Glutamatergic neuron (in vitro differentiated cells): ENCODE measurements at places on chromosomes 6 and 20. TPM values are rescaled to one million over a fixed set of nuclear protein-coding genes. Genes with fewer than 3 reads are reported as not detected.

PRR3 gene
- total RNA-seq: 34.7 TPM

ZSCAN23 gene
- total RNA-seq: 18.2 TPM

DNA sequence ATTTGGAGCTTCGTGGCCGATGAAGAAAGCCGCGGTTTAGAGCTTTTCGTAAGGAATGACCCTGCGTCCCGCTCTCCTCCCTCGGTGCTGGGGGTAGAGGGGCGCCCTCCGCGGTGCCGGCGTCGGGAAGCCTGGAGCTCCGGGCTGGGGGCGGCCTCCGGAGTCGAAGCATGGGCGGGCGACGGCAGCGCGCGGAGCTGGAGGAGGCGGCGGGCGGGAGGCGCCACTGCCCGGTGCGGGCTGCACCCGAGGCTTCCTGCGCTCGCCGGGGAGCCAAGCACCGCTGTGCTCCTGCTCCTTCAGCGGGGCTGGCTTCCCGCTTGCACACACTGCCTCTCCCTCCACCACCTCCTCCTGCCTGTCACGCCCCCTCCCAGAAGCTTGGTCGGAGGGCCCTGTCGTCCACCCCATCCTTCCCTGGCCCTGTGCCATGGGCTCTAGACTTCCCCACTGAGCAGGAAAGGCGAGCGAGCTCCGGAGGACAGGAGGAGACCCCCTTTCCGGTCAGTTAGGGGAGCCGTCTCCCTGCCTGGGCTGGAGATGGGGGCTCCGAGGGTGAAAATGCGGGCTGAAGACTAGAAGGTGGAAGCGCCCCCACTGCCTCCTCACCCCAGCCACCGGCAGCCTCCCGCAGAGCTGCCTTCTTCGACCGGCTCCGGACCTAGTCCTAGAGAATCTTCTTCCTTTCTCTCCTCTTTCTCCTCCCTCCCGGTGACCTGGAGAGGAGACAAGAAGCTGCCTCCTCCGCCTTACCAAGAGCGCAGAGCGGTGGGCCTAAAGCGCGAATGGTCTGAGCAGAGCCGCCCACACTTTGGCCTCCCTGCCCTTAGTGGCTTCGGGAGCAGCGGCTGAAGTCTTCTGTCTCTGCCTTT, 1.8 kb downstream of the CDH4 start:
- DNase-seq: peak; percentile 37

- peak; percentile 84 for DNase-seq
Observed at GRCh38 chr6:44219053-44219814, 2.5 kb downstream of the MYMX start.

GRCh38 chr6:37546141-37546871, 46.6 kb upstream of the CCDC167 start:
- peak; percentile 67 for DNase-seq

DNA sequence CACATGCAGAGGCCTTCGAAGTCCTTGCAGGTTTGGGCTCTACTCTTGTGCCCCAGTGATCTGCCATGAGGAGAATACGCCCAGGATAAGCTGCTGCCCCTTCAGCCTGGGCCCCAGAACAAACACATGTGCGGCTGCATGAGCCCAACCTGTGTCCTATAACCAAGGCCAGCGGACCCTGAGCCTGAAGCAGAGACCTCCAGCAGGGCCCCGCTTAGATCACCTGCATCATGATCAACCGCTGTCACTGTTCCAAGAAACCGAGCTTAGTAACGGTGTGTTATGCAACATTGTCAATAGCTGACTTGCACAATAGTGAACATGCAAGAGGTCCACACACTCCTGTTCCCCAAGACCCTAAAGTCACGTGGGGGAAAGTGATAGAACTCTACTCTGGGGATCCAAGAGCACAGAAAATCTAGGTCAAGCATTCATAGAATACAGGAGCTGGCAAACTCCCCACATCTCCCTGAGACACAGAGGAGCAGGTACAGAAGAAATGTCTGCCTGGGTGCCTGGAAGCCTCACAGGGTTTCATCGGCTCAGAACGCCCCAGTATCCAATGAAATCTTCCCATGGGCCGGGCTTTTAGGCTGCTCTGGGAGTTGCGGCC, 136.2 kb downstream of the BMP7 start:
- no peak for DNase-seq

- DNase-seq: no peak
Observed at GRCh38 chr6:44258921-44259320, 1.6 kb upstream of the SLC35B2 start.

DNA sequence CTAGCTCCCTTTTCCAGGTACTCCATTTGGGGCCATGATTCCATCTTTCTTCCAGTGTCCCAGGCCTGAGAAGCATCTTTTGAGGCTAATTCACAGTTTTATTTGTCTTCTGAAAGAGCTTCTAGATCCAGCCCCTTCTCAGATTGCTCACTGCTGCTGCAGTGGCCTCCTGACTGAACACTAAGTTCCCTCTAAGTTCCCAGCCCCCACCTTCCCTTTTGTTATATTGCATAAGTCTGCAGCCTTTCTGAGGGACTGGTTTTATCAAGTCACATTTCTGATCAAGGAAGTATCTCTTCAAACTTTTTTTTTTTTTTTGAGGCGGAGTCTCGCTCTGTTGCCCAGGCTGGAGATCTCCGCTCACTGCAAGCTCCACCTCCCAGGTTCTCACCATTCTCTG, 10.7 kb downstream of the MAPRE1 start:
- DNase-seq: no peak

DNA sequence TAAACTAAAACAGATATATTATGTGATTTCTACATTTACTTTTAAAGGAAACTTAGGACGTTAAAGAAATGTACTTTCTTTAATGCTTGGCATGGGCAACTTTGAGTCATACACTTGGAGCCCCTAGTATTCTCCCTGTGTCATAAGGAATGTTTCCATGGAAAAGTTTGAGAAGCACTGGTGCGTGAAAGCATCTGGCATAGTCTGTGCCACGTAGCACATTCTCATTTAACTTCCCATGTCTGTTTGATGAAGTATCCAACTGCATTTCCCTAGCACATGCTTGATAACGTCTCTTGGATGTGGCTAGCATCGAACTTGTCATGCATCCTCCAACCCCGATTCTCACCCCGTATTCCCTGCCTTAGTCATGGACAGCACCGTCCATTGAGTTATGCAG, 172.0 kb downstream of the TBC1D7 start:
- DNase-seq: no peak

DNA sequence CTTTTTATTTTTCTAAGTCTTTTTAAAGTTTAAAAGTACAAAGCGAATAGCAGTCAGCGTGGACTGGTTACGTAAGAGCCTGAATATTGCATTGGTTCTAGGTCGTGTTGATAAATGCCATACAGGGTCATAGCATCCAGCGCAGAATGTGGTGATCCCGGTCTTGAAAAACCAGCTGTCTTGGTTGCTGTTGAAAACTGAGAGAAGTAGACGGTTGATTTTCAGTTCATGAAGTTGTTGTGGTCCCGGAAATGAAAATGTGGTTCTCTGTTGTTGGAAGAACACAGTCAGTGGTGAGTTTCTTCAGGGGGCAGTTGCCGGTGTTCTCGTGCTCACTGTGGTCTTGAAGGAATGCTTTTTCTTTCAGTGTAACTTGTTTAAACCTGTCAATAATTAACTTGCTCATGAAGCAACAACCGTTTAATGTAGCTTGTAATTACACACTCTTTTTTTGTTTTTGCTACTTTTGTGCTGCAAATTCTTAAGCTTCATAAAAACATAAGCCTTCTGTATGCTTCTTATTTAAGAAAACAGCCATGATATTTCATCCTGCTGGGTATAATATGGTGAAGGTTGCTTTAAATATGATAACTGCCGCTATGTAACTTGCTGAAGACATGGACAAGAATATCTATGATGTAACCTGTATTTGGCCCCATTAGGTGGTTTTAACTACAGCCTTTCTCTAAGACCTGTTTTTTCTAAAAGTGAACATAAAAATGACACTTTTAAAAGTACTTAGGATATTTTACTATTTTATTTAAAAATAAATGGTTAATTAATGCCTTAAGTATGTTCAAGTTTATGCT, 64.8 kb upstream of the KIF25 start:
- no peak for DNase-seq

GRCh38 chr6:30724906-30725667, 4.9 kb downstream of the TUBB start:
- no peak for DNase-seq

- no peak for DNase-seq
Observed at GRCh38 chr6:12034349-12034748, 22.2 kb downstream of the HIVEP1 start.

DNA sequence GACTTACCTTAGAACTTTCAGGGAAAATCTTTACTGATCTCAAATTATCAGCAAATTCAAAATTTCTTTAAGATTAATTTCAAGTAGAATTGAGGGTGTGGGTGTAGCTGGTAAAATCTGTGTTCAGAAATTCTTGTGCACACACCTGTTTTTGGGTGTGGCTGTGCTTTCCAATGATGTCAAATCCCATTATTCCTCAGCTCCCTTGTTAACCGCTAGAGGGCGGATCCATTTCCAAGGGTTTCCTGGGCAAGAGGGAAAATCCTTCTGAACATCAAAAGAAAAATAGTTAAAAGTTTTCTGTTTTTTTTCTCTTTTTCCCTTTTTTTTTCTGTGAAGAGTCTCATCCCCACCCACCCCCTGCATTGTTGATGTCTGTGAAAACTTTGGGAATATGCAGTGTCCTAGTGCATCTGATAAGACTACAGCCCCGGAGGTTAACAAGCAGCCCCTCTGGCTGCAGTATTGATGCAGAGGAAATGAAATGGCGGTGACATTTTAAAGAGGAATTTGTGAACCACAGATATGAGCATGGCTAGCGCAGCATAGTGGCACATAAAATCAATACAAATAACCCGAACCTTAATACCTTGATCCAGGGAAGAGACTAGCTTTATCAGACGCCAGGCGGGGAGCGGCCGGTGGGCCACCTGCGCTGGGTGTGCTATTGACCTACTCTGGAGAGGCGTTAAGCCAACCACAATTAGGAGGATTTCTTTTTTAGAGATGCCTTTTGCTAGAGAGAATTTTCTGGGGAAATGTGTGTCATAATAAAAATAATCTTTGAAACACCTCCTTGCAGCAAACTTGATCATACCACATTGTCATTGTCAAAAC, 130.9 kb downstream of the FOXA2 start:
- DNase-seq: no peak

DNA sequence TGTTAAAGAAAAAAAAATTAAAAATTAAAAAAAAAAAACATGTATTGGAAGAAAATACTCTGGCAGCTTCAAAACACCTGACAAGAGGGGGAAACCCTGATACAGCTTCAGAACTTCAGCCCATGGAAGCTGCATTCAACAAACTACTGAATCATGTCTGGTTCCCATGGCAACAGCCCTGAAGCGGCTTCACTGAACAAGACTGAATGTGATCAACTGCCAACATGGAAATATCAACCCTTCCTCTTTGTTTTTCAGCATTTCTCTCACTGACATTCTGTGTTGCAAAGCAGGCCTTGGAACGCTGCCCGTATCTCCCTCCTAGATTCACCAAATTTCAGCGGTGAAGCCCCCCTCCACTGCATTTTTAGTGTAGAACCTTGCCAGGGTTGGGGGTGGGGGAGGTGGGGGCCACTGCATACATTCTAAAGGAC, 91.3 kb upstream of the SHLD1 start:
- DNase-seq: no peak

- no peak for DNase-seq
Observed at GRCh38 chr20:44027343-44028002, 112.8 kb downstream of the TOX2 start.

DNA sequence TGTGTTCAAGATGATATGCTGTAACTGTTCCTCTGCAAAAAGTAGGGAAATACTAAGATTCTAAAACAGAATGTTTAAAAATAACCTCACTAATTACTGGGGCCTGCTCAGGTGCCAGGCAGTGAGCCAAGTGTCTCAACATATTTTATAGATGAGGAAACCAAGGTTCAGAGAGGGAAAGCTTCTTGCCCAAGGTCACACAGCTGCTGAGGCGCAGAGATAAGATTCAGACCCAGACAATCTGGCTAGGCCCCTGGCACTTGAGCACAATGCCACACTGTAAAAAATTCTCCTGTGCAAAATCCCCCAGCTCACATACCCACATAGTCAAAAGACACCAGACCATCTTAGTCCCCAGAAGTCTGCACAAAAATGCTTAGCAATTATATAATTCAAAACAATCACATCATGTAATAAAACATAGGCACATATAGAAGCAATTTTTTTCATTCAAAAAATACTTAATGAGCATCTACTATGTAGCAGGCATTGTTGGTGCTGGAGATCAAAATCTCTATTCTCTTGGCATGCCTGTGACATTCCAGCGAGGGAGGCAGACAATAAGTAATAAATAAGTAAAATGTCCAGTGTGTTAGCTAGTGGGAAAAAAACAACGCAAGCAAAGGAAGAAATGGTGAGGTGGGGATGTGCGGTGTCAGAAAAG, 10.3 kb downstream of the PREX1 start:
- no peak for DNase-seq
